ENCODE measurements at places on chromosomes 7 and 10. TPM values are rescaled to one million over a fixed set of nuclear protein-coding genes. Genes with fewer than 3 reads are reported as not detected.

- DNase-seq, result peak; percentile 7
Observed at GRCh38 chr7:146660839-146661238, 544.2 kb downstream of the CNTNAP2 start.

Gene IRF5
- total RNA-seq, result 2.7 TPM

DNA sequence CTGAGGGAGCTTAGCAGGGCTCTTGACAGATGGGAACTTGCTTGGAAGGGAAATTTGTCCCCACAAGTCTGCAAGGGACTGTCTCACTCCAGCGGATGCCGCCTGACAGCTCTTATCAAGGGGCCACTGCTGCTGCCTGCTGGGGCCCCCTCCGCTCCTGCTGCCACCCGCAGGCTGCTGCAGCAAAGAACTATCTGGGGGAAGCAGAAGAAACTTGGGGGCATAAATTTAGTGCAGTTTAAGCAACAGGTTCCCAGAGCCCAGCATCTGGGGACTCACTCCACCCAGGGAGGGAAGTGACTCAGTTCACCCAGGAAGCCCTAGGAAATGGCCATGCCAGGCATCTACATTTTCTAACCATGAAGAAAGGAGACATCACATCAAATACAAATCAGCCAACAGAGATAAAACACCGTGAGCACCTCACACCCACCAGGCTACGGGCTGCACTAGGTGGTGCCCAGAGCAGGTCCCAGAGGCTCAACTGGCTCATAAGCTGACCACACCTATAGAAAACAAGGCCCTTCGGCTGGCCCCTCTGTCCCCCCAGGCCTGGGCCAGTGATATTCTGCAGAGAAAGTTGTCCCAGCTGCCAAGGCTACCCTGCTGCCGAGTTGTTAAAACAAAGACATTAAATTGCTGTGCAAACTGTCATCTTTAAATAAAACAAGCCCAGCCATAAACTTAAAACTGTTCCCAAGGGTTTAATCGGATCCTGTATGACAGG, 3.7 kb downstream of the RGS10 start:
- DNase-seq, result no peak

Gene WDFY4
- total RNA-seq, result 1.2 TPM

DNA sequence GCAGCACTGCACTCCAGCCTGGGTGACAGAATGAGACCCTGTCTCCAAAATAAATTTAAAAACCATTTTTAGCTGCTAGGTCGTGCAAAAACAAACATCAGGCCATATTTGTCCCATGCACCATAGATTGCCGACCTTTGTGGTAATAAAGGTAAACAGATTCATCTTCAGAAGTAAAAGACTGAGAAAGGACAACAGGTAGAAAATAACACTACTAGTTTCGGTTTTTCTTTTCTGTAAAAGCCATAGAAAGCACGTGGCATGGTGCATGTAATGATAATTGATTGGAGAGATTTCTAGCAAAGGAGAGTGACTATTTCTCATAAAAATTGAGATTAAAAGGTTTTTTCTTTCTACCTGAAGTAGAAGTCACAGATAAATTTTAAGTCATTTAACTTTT, 93.9 kb downstream of the DNAH11 start:
- DNase-seq, result no peak

DNA sequence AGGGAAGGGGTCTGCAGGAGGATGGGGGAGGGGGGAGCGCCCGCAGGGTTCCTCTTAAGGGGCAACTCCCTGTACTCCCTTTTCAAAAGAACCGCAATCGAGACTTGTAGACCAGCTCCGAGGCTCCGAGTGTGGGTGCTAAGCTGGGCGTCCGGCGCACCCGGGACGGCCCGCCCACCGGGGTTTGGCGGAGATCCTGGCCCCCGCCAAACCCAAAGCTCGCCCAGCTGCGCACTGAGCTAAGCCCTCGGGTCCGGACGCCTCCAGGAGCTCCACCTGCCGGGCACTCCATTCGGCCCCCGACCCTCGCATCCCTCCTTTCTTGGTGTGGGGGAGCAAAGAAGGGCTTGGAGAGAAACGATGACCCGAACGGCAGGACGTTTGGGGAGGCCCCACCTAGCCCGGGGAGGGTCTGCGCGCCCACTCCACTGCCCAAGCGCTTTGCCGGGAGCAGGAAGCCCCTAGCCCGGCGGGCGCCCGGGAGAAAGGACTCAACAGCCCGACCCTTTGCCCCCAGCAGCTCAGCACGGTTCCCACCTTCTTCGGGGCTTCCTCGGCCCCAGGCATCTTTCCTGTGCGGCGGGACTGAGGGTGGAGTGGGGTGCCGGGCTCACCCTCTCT, 651 bp downstream of the AFAP1L2 start:
- DNase-seq, result peak; percentile 74

DNA sequence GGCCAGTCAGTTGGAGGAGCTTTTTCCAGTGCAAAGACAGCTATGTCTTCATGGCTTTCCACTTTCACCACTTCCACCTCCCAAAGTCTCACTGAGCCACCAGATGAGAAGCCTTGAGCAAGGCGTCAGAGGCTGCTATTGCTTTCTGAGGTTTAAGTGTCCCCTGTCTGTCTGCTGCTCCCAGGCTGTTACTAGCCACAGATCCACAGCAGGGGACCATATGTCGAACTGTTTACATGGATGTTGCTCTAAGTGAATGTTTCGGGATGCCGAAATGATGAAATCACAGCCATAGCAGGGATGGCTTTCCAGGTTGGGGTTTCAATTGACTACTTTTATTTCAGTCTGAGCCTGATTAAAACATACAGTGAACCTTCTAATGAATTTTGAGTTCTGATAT, 88.5 kb downstream of the AVL9 start:
- no peak for DNase-seq

DNA sequence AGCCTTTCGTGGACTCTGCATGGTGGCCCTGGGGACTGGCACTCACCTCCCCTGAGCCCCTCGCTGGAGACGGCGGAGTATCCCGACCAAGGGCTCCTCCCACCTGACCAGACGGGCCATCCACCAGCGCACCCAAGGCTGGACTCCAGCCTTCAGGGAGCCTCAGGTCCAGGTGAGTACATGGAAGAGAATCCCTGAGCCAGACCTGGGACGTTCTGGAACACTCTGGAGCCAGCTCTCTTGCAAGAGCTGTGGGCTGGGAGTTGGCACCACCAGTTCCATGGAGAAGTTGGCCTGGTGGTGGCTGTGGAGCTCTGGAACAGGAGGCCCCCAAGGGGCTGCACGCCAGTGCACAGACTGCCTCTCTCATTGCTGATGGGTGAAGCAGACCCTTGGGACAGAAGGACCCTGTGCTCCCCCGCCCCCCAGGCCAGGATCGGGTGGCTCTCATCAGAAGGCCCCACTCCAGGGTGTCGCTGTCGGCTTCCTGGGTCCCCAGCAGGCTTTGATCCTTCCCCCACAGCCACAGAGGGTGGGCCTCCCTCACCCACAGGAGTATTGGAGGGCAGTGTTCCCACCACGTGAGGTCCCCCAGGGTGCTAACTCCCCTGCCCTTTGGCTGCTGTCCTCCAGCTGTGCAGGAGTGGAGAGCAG, 189.9 kb downstream of the EBF3 start:
- DNase-seq, result no peak

DNA sequence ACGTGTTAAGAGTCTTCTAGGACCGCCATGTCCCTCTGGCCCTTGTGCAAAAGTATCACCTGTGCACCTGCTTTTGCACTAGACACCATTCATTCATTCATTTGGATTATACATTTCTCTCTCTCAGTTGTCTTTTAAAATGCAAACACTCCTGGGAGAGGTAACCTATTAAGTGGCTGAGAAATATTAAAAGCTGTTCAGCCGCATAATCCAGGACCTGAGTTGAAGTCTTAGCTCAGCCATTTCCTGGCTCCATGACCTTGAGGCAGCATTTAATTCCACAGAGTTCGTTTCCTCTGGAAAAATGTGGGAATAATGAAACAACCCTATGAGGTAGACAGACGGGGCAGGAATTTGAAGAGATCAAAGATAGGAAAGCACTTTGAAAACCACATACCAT, 251.6 kb downstream of the RPS24 start:
- no peak for DNase-seq

DNA sequence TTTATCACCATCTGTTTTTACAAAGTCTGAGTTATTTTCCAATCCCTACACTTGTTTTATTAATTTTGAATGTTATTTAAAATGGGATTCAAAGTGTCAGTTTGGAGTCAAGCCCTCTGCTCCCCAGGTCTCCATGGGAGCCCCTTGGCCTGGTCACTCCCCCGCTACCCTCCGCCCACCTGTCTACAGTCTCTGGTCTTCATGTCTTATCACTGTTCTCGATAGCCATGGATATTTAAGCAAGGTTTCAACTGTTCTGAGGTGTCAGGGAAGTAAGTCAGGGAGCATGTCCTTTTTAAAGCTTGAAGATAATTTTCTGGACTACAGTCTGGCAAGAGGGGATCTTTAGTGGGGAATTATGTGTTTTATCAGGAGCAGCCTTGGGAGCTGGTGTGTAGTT, 19.1 kb upstream of the HPS1 start:
- no peak for DNase-seq

DNA sequence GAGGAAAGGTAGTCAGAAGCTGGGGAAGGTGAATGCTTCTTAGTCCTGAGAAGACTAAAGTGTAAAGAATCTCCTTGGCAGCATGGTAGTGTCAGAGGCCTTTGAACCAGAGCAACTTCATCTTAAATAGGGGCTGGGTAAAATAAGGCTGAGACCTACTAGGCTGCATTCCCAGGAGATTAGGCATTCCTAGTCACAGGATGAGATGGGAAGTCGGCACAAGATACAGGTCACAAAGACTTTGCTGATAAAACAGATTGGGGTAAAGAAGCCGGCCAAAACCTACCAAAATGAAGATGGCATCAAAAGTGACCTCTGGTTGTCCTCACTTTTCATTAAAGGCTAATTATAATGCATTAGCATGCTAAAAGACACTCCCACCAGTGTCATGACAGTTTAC, 351.6 kb downstream of the LRRTM3 start:
- no peak for DNase-seq

Gene OR9A2
- total RNA-seq, result 0.18 TPM

- DNase-seq, result peak; percentile 95
Observed at GRCh38 chr10:119412244-119413092, 130.1 kb downstream of the RGS10 start.

DNA sequence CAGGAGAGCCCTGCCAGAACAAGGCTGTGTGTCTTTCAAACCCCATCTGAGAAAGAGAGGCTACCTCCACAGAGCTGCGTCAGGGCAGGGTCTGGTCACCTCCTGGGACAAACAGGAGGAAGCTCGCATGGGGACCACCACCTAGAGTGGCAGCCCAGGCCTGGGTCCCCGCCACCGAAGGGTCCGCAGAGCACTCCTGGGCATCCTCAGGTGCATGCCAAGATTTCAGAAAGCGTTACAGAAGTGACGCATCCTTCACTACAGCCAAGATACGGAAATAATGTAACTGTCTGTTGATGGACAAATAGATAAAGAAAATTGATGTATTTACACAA, 42.6 kb downstream of the GSDME start:
- no peak for DNase-seq
